ENCODE measurements at places on chromosomes 5 and 9.
A peak's percentile ranks its signal among the peaks of the same experiment; 100 is the strongest.

GRCh38 chr5:95808013-95808685 lies 14.4 kb downstream of the GLRX start:
- DNase-seq: no peak

DNA sequence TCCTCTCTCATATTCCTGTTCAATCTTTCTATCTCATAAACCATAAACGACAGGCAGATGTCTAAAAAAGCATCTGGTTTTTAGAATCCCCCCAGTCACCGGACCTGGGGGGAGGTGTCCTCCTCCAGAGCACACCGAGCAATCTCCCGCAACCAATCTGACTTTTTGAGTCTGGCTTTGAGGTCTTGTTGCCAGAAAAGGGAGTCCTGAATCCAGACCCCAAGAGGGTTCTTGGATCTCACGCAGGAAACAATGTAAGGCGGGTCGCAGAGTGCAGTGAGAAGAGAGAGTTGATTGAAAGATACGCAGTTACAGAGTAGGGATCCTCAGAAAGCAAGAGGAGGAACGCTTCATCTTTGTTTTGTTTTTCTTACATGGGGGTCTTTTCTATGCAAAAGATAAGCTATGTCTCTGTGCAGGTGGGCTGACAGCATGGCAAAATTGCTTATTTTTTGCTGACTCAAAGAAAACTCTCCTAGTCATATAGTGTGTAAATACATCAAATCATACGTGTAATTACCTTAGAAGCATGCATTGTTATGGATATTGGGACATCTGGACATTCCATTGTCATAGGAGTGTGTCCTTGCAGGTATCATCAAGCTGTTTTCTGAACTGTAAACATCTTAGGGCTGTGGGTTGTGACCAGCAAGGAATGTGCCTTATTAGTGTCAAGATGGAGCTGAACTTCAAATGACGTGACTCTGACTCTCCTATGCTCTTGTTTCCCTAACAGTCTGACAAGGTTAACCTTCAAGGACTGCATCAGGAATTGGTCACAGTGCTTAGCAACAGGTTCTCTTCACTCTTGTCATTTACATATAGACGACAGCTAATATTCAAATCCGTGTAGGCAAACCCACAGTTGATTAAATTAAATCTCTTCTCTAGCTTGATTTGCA lies 159.3 kb upstream of the DAPK1 start:
- no peak for DNase-seq

DNA sequence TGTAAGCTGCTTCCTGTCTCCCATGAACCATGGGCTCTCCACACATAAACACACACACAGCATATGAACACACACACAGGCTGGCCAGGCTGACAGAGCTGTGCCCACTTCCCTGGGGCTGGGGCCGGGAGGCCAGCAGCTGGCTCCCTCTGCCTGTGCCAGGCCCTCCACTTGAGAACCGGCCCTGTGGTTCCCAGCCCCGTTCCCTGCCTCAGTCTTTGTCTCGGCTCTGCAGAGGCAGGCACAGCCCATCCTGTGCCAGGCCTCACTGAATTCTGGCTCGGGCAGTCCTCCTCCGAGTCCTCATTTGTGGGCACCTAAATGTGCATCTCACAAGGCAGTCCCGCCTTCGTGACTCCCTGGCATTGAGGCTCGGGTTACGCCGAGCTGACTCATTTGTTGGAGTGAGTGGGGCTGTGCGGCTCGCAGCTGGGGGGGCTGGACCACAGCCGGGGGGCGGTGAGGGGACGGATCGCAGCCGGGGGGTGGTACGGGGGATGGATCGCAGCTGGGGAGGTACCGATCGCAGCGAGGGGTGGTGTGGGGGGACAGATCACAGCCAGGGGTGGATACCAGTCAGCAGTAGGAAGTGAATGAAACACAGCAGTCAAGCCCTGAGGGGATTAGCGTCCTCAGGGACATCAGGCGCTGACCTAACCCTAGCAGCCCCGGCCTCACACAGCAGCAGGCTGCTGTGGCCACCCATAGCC lies 72.3 kb downstream of the PSMB7 start:
- no peak for DNase-seq

DNA sequence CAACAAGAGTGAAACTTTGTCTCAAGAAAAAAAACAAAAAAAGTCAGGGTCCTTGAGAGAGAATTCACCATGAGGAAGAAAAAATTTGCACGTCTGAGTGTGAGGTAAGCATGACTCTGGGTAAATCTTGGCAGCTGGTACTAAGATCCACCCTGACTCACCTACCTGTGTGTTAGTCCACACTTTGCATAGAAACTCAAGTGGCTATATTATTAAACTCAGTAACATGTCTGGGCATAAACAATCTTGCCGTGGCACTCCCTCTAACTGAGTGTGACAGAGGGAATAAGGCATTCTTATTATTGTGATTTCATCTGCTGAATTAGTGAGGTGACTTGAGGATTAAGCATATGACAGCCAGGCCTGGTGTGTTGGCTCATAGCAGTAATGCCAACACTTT lies 259.4 kb upstream of the VLDLR start:
- DNase-seq: no peak

DNA sequence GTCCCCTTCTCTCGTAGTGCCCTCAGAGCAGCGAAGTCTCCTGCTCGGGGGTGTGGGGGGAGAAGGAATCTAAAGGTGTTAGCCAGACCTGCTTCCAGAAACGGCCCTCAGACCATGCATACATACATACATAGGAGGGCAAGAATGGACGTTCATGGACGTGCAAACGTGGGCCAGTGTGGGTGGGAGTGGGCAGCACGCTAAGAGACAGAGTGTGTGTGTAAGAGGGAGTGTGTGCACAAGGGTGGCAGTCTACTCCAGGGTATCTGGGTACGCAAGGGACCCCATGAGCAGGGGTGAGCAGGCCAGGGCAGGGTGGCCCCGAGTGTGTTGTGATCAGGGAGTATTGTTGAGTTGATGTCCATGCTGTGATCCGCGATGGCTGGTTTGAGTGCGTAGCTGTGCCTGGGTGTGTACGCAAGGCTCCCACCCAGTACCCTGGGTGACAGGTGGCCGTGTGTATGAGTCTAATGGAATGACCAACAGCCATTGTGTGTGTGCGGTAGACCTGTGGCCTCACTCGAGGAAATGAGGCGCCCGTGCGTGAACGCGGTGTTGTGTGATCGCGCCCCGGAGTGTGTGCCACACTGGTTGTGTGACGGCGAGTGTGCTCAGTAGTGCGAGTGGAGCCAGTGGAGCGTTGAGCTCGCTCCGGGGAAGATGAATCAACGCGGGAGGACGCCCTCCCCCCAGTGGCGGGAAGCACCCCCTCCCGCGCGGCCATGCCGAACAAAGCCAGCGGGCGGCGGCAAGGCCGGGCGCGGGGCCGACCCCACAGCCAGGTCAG lies 826 bp downstream of the GPRIN1 start:
- DNase-seq: no peak

DNA sequence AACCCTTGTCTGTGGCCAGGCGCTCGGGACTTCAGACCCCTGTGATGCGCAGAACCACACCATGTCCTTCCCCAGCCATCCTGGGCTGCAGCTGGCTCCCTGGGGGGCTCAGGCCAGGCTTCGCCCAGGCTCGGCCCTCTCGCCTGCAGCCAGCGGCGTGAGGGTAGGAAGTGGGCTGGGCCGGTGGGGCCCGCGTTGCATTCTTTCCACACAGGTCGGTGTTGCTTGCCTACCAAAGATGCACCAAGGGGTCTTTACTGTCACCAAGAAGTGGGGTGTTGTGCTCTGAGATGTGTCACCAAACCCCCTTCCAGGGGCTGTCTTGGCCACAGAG lies 48.3 kb upstream of the RNF130 start:
- DNase-seq: no peak

GRCh38 chr5:137399911-137400310 lies 99.2 kb downstream of the SPOCK1 start:
- no peak for DNase-seq

DNA sequence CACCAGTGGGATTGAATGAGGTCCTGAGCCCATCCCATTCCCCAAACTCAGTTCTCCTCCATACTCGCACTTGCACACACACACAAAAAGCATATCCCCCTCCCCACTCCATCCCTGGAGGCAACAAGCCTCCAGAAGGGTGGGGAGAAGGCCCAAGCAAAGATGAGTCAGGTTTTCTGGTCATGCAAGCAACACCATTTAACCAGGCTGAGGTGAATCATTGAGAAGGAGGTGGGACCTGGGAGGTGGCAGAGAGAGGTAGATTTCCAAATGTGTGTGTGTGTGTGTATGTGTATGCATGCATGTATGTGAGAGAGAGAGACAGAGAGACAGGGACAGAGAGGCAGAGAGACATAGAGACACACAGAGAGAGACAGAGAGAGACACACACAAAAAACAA lies 185.2 kb upstream of the TRIM32 start:
- DNase-seq: no peak

DNA sequence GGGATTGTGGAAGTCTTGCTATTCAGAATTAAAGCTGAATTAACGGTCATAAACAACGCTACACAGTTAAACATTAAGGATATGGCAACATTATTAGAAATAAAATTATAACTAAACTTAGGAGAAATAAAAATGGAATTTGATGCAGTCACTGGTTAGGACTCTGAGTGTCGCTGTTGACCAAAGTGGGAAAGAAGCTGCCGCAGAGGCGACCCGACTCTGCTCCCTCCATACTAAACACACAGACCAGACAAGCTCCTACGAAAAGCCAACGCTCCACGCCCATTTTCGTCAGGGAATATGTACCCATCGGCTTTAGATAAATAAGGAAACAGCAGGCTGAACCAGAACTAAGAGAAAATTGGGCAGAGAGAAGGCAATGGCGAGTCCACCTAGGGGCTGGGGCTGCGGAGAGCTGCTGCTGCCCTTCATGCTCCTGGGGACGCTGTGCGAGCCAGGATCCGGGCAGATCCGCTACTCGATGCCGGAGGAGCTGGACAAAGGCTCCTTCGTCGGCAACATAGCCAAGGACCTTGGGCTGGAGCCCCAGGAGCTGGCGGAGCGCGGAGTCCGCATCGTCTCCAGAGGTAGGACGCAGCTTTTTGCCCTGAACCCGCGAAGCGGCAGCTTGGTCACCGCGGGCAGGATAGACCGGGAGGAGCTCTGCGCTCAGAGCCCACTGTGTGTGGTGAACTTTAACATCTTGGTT lies at the start of gene PCDHGA5:
Gene PCDHGA5, plus strand, starts transcription at position 211 of the 709 bp plus-strand sequence. Its CDS starts 169 bp downstream, at position 380.
- no peak for DNase-seq

- no peak for DNase-seq
Observed at GRCh38 chr9:130623466-130623865, 40.9 kb upstream of the PRDM12 start.

- DNase-seq: no peak
Observed at GRCh38 chr5:117380316-117380715, 805.7 kb upstream of the SEMA6A start.

DNA sequence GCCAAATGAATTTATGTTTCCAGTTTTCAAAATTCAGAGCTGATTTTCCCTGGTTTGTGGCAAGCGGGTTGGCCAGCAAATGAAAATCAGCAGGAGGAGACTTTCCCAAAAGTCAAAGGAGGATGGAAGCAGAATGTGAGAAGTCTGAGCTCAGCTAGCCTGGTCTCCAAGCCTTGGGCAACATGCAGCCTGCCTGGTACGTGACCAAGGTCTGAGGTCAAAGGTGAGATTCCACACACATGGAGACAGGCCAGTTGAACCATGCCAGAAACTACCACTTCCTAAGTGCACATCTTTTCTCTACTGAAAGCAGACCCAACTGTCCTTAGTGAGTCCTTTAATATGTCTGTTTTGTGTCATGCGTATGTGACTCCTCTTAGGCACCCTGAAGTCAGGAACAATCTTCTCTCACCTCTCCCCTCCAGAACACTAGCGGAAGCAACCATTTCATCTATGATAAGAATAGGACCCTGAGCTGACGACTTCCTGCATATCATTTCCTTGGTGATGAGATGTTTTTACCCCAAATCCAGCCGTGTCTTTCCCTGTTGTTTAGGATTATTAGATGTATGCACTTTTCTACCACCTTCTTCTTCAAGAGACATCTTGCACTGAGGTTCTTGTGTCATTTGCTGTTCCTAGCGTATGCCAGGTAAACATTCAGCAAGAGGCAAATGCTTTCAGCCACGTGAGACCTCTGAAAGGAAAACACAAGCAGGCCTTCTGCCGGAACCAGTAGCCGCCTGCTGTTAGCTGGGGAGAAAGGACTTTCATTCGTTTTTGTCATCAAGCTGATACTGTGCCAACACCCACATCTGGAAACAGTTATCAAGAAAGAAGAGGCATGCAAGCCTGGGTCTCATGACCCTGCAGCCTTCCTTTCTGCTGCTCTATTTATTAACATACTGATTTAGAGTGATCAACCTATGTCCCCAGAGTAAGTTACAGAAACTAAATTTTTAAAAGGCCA lies 9.7 kb upstream of the TGFBI start:
- DNase-seq: no peak

DNA sequence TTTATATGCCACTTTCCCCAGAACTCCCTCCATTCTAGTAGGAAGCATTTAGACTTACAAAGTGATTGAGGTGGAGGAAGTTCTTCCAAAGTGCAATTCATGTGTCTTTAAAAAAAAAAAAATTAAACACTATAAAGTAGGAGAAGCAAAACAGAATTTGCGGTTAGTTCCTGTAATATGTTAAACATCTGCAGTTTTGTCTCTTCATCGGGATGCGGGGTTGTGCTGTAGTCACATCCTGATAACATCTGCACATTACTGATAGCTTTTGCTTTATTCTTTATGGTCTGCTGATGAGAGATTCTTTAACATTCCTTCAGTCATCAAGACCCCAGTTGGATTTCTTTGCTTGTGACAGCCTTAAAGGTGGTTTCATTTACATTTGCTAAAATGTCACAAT lies 694.3 kb downstream of the NR2F1-AS1 start:
- no peak for DNase-seq

- DNase-seq: no peak
Observed at GRCh38 chr5:180080486-180081280, 9.1 kb upstream of the RNF130 start.

- DNase-seq: no peak
Observed at GRCh38 chr5:101531026-101531425, 627.9 kb upstream of the ST8SIA4 start.

- DNase-seq: no peak
Observed at GRCh38 chr9:133426011-133426410, 3.8 kb downstream of the ADAMTS13 start.

DNA sequence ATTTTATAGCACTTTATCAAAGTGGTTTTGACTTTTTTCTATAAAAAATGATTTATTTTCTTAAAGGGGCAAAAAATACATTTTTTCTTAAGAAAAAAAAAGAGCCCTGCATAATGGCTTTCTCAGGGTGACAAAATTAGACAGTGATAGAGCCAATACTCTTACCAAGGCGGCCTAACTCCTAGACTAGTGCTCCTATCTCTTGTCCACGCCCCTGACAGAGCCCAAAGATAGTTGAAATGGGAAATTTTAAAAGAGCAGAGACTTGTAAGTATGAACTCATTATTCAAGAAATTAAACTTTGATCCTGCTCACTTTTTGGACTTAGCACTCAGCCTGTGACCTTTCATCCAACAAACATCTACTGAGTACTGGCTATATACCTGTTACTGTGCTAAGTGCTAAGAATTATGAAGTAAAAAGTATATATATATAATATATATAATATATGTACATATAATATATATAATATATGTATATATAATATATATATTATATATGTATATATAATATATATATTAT lies 1.2 kb downstream of the INVS start:
- no peak for DNase-seq

- peak; percentile 54 for DNase-seq
Observed at GRCh38 chr5:78984439-78985115, 533 bp downstream of the ARSB start.

GRCh38 chr5:163445345-163445744 lies 8.0 kb downstream of the CCNG1 start:
- no peak for DNase-seq

Data from CD4-positive, alpha-beta T cell (primary cell).